ENCODE measurements at places on chromosomes 12 and 14.

DNA sequence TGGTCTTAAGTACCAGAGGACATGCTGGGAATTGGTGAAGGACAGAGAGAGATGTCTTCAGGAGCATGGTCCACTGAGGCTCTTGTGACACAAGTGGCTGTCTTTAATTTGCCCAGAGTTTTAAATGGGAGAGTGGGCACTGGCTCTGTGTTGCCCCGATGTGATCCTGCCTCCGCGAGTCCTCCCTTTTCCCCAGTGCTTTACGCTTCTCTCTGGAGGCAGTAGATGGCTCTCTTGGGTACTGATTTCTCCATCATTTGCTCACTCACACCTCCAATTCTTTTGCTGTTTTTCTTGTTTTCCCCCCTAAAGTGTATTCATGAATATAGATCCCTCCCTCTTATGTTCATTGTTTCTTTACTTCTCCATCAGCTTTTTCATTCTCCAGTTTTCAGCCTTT is 74.3 kb downstream of the EMP1 start:
- no peak for DNase-seq

DNA sequence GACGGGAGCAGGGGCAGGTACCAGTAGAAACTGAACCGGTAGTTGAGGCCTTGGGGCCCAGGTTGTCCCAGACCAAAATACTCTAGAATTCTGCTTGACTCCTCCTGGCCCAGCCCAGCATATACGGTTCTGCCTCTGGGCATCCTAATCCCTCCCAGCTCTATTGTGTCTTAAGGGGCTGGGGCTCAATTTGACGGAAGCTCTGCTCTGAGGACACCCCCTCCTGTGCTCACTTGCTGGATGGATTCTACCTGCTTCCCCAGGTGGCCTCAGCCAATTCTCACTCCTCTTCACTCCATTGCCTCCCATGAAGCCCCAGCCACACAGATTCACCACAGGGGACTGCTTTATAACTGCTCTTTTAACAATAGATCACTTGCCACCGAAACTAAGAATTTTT is 219.5 kb upstream of the FKBP4 start:
- DNase-seq: no peak

DNA sequence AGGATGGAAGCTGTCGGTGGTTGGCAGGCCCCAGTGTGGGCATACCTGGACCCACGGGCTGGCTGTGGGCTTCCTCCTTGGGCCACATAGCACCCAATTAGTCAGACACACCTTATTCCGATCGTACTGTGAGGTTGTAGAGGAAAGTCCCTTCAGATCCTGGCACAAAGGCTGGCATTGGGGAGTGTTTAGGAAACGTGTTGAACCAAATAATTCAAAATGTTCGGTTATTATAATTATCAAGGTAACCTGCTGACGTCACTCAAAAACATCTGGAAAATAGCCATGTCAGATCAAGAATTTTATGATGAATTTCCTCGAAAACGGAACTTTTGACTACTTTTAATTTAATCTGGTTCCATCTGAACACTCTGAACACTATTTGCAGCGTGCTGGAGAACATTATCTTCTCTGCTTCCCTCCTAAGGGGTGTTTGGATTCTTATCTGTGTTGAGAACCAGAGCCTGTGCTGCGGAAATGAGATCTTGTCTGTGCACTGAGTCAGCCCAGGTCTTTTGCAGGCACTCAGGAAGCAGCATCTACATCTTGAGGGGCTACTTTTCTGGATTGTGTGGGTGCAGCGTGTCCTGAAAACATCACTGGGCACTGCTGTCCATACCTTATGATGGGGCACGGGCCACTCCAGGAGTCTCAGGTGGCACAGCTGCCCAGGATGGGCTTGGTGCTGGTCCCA is 100.3 kb downstream of the SLC25A47 start:
- DNase-seq: no peak

GRCh38 chr14:74563586-74564159 is 48.4 kb downstream of the LTBP2 start:
- DNase-seq: no peak

DNA sequence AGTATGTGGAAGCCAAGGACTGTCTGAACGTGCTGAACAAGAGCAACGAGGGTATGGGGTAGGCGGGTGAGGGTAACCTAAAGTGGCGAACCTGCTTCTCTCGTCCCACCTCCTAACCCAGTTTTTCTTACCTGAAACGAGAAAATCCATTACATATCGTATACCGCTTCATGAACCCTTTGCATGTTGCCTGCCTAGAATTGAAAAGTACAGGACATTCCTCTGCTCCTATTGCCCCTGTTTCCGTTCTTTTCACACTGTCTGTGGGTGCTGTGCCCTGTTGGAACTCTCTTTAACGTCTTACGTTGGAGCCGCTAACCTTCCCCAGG is 513 bp downstream of the PFDN5 start:
- DNase-seq: no peak

GRCh38 chr14:87181288-87181687 is 811.7 kb downstream of the GALC start:
- DNase-seq: no peak

- DNase-seq: no peak
Observed at GRCh38 chr12:30117483-30117882, 333.7 kb upstream of the TMTC1 start.

- no peak for DNase-seq
Observed at GRCh38 chr12:26906704-26907103, 31.1 kb downstream of the INTS13 start.

DNA sequence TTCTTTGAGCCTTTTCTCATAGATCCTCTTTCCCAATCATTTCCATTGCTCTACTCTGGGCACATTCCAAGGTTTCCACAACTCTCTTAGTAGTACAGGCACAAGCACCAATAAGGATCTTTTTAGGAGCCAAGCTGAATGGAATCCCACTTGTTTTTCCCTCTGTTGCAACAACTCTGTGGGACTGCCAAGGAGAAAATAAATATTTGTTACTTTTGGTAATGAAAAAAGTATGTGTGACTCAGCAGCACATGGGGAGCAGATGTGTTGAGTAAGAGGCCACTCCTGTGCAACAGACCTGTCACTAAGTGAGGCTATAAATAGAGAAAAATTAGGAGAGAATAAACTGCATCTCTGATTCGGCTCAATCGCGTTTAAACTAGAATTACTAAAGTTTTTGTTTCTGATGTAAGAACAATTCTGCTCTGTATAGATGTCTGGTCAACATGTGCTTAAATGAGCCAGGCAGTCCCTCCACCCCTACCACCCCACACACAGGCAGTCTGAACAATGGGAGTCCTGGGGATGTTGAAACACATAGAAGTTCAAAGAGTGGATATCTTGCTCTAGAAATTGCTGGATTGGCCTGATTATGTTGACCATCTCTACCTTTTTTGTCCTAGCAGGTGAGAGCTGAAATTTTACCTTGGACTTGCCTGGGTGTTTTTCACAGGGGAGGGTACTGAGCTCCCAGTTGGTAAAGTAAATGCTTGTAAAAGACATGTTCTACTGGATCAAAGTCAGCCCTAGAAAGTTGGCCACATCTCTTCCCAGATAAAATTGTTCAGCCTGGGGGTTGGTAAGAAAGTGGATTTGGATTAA is 244.3 kb upstream of the NOVA1 start:
- no peak for DNase-seq

DNA sequence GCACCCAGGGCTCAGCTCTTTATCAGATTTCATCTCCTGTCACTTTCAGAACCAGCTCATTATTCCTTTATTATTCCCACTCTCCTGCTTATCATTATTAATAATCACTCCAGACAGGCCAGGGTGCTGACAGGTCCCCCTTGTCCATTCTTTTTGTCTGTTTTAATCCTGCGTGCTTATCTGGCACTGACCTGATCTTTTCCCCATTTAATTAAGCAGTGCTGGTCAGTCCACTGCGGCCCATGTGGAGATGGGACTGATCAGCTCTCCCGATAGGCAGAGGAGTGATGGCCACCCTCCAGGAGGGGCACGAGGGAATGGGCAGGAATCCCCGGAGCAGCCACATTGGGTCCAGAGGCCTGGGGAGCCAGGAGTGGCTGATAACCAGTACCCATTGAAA is 55.5 kb upstream of the GPATCH2L start:
- DNase-seq: no peak

GRCh38 chr14:100409003-100409360 is 85.8 kb downstream of the SLC25A47 start:
- no peak for DNase-seq

DNA sequence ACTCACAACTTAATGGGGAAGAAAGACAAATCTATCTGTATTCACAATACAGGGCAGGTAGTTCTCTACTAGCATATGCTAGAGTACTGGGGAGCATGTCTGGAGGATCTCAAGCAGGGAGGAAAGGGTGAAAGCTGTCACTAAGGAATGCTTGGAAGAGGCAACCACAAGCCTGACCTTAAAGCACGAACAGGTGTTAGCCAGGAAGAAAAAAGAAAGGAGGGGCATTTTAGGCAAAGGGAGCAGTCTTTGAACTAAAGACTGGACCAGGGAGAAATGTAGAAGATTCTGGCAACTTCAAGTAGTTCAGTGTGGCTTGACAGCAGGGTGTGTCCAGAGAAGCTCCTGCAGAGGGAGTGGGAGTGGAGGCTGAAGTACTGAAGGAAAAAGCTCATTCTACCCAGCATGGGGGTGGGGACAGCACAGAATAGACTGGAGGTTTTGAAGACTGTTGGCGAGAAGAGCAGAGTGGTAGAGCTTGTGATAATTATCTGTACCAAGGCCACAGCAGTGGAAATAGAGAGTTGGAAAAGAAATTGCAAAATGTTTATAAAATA is 50.9 kb downstream of the AP5M1 start:
- no peak for DNase-seq

DNA sequence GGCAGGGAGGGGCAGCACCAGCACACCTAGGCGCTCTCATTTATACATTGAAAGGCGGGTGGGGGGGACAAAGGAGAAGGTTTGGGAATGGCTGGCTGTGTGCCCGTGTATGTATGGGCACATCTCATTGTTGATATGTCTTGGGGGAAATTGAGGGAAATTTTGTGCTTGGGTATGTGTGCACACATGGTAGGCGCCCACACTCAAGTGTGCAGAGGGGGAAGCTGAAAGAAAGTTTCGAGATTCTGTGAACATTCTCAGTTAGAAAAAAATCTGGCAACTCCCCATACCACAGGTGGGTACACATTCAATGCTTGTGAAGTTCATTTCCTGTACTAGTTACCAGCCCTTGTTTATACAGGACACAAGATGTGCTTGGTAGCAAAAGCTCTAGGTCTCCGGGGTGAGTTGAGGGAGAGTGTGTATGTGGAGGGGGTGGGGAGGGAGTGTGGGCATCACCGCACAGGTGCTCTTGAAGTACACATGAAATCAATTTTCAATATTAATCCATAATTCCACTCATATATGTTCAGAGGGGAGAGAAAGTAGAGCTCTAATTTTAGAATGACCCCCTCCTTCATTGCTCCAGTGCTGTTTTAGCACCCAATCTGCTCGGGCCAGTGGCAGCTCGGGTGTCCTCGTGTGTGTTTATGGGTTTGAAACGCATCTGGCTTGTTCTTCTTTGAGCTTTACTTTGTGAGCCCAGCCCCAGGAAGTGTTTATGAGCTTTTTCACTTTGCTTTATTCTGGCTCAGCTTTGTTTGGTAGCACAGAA is 286.0 kb downstream of the ZFP36L1 start:
- no peak for DNase-seq

- DNase-seq: peak; percentile 79
Observed at GRCh38 chr14:60721326-60722106, 2.6 kb downstream of the SIX4 start.

DNA sequence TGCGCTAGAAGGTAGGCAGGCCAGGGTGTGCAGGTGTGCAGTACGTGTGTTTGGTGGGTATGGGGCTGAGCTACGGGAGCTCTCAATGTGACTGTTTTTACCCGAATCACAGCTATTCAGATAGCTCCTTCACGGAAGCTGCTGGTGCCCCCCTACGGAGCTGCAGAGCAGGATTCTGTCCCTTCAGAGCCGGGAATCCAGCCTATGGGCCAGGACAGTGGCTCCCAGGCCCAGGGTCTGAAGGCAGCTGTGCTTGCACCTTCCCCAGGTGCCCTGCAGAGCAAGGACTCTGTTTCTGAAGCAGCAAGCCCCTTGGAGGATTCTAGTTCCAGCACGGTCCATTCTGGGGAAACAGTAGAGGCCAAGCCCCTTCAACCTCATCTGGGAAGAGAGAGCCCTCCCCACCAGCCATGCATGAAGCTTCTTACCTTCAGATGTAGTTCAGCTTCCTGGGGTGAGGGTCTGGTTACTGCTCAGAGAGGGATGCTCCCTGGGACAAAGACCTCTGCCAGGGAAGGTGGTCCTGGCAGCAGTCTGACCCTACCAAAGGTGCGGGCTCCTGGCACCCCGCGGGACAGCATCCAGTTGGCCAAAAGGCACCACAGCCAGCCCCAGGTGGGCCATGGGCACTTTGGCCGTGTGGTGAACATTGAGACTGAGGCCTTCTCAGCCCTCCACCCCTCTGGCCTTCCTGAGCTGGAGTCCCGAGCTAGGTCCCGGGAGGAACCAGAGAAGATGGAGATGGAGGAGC is 29.1 kb downstream of the PLEKHH1 start:
- DNase-seq: no peak

- no peak for DNase-seq
Observed at GRCh38 chr12:112285600-112286401, 96.4 kb downstream of the HECTD4 start.

GRCh38 chr12:39003541-39004155 is 98.3 kb upstream of the CPNE8 start:
- no peak for DNase-seq

- DNase-seq: peak; percentile 44
Observed at GRCh38 chr14:51776102-51776894, 84.1 kb upstream of the GNG2 start.

DNA sequence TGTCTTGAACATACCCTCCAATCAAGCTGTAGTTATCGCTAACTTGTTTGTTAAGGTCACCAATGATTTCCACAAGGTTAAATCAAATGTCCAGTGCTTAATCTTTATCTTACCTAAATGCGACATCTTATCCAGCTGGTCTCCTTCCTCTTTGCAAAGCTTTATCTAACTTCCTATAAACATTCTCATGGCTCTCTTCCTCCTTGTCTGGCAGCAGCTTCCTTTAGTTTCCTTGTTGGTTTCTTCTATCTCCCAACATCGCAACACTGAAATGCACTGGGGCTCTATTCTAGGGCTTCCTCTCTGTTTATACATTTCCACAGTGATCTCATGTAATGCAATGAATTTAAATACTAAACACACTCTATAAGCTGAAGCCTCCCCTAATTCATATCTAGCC is 28.7 kb downstream of the UBE2N start:
- DNase-seq: no peak
